ENCODE measurements at places on chromosomes 1 and 21. TPM values are rescaled to one million over a fixed set of nuclear protein-coding genes. Genes with fewer than 3 reads are reported as not detected.

Gene NIPAL3
- total RNA-seq = 34.9 TPM

Gene TENT5C
- 3.9 TPM for total RNA-seq

Gene FMO4
- 1.0 TPM for total RNA-seq

Gene CFHR3
- not detected for total RNA-seq

Gene PM20D1
- not detected for total RNA-seq

Gene PGBD2
- 5.9 TPM for total RNA-seq

Gene ANXA9
- total RNA-seq = 0.10 TPM
